Sigmoid colon (tissue), 7 donors: ENCODE measurements at places on chromosomes 3 and 15.

DNA sequence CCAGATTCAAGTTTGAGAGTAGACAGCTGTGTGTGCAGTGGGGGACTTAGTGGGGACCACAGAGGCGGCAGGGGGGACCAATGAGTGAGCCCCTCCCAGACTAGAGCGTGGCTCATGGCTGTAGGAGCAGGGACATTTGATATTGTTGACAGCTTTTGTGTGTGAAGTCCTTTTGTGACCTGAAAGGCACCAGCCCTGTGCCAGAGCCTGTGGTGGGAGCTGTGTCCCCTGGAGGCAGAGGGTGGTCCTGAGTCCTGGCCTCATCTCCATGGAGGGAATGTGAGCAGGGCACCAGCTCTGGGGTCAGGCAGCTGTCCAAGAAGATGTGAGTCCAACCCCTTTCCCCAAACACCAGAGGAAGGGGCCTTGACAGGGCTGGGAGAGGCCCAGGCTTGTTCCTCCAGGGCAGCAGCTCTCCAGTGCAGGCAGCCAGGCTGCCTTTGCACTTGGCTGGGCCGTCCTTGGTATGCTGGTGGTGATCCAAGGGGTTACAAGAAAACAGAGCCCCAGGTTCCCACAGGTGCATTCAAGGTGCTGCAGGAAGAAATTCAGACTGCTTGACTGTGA is 10.1 kb upstream of the C3orf22 start:
- H3K4me1 ChIP-seq = no peaks in the 10 kb centered on the region
- H3K4me3 ChIP-seq = no peak overlapping the region
- DNase-seq = no peak
- H3K27ac ChIP-seq = no peak overlapping the region
- H3K36me3 ChIP-seq = no peaks in the 10 kb centered on the region

- H3K27me3 ChIP-seq = no peaks in the 10 kb centered on the region
- peaks cover 7% of the 10 kb centered on the region for H3K4me1 ChIP-seq
- H3K4me3 ChIP-seq = no peak overlapping the region
These were observed 8.4 kb downstream of the MYO1E start for GRCh38 chr15:59364248-59364647.

- no peak overlapping the region for H3K4me3 ChIP-seq
- H3K27ac ChIP-seq = peak overlapping the region; percentile 87
- peak; percentile 98 for DNase-seq
- no peaks in the 10 kb centered on the region for H3K27me3 ChIP-seq
These were observed 36.3 kb downstream of the ESYT3 start for GRCh38 chr3:138470687-138471086.

- peaks cover 14% of the 10 kb centered on the region for H3K4me1 ChIP-seq
- H3K27me3 ChIP-seq = no peaks in the 10 kb centered on the region
- H3K36me3 ChIP-seq = no peaks in the 10 kb centered on the region
- H3K27ac ChIP-seq = no peak overlapping the region
- H3K4me3 ChIP-seq = no peak overlapping the region
- no peak for DNase-seq
These were observed 3.9 kb upstream of the DNAJA4 start for GRCh38 chr15:78260489-78260888.

DNA sequence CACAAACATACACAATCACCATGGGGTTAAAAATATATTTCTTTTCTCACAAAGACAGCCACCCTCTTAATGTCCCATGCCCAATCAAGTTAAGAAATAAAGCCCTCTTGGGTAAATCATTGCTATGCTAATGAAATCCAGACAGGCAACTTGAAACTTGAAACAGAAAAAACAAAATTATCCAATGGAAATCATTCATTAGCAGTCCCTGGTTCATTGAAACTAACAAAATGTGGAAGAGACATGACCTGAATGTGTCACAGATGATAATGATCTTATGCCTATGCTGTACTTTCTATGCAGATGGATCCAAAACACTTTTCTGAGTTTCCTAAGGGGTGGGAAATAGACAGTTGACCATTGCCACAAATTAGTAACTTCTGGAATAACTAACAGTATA is 983.7 kb downstream of the MCTP2 start:
- no peak overlapping the region for H3K4me3 ChIP-seq
- H3K36me3 ChIP-seq = no peaks in the 10 kb centered on the region
- DNase-seq = no peak
- H3K27ac ChIP-seq = no peak overlapping the region
- no peaks in the 10 kb centered on the region for H3K4me1 ChIP-seq
- no peaks in the 10 kb centered on the region for H3K27me3 ChIP-seq

DNA sequence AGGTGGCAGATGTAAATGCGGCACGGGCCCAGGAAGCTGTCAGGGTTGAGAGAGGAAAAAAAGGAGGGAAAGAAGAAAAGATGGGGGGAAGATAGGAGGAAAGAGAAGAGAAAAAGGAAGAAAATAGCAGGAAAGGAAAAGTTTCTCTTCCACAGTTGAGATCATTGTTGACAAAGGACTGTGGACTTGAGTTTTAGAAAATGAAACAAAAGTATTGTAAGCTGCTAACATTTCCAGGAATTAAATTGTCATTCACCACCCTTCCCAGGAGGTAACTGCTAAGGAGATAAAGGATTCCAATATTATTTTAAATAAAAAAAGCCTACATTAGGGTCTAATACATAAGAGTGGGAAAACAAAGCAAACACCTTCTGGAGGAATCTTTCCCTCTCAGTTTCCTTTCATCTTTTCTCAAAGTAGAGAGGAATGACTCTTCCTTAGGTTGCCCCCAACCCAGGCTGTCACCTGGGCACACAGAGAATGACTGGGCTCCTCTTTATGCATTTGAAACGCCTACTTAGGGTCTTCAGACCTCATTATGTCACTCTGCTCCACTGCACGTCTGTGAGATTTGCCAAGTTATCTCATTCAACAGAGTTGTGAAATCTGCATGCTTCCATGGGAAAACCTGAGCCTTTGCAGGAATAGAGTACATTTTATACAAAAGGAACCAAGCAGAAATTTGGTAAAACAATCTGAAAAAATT is 194.0 kb downstream of the TNIK start:
- DNase-seq = no peak
- H3K4me1 ChIP-seq = peaks cover 15% of the 10 kb centered on the region
- no peaks in the 10 kb centered on the region for H3K36me3 ChIP-seq
- no peaks in the 10 kb centered on the region for H3K27me3 ChIP-seq
- no peak overlapping the region for H3K4me3 ChIP-seq

DNA sequence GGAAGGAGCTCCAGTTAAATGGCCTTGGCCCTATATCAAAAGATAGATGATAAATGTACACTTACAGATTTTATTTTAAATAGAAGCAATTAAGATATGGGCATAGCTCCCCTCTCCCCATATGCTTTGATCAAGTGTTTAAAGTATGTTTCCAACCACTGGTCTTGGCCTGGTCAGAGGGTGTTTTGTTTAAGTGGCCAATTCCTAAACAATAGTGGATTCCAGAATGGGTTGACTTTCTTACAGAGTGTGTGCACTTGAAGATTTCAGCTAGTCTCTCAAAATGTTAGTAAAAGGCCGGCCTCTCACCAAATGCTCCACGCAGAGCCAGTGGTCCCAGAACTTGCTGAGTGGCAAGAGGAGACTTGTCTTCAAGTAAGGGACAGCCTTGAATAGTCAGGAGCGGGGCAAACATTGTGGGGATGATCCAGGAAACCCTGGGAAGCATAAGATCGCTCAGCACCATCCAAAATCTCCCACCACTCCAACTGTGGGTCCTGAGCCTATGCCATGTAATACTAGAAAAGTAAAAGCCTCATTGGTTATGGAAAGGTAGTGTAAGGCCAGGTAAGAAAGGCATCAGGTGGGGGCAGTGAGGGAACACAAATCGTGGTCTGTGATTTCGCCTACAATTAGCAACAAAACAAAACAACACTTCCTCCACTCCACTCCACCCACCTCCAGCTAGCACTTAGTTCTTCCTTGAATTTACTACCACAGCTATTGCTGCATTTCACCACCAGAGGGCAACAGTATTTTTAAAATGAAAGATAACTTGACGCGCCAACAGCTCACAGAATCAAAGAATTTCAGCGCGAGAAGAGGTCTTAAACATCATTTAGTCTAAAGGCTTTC is 4.8 kb downstream of the RARRES1 start:
- DNase-seq = peak; percentile 75
- H3K27ac ChIP-seq = peak overlapping the region; percentile 40
- no peaks in the 10 kb centered on the region for H3K27me3 ChIP-seq
- H3K4me1 ChIP-seq = peaks cover 73% of the 10 kb centered on the region
- no peaks in the 10 kb centered on the region for H3K36me3 ChIP-seq
- no peak overlapping the region for H3K4me3 ChIP-seq

GRCh38 chr3:62361261-62361660 is 12.1 kb downstream of the FEZF2 start:
- H3K27ac ChIP-seq = no peak overlapping the region
- no peak overlapping the region for H3K4me3 ChIP-seq
- no peaks in the 10 kb centered on the region for H3K4me1 ChIP-seq
- no peaks in the 10 kb centered on the region for H3K36me3 ChIP-seq
- DNase-seq = no peak
- H3K27me3 ChIP-seq = no peaks in the 10 kb centered on the region

DNA sequence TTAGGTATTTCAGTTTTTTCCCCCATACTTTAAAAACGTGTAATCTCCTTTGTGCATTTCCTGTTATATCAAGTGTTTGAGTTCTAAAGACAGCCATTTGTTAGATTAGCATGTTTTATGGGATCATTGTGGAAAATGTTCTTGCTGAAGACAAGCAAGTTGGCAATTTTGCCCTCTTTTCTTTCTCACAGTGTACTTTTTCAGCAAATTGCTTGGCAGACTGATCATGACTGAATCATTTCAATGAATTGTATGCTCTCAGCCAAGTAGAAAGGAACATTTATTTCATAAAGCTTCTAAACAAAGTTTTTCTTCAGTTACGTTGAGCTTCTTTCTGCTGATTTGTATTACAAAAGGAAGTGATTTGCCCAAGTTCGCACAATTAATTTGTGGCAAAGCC is 51.6 kb downstream of the ATG7 start:
- H3K4me3 ChIP-seq = no peak overlapping the region
- no peaks in the 10 kb centered on the region for H3K27me3 ChIP-seq
- H3K27ac ChIP-seq = peak overlapping the region; percentile 35
- no peak for DNase-seq
- no peaks in the 10 kb centered on the region for H3K4me1 ChIP-seq
- H3K36me3 ChIP-seq = no peaks in the 10 kb centered on the region

GRCh38 chr3:155497930-155498647 is 204.6 kb upstream of the STRIT1 start:
- no peak overlapping the region for H3K4me3 ChIP-seq
- no peaks in the 10 kb centered on the region for H3K4me1 ChIP-seq
- H3K27ac ChIP-seq = no peak overlapping the region
- DNase-seq = no peak

DNA sequence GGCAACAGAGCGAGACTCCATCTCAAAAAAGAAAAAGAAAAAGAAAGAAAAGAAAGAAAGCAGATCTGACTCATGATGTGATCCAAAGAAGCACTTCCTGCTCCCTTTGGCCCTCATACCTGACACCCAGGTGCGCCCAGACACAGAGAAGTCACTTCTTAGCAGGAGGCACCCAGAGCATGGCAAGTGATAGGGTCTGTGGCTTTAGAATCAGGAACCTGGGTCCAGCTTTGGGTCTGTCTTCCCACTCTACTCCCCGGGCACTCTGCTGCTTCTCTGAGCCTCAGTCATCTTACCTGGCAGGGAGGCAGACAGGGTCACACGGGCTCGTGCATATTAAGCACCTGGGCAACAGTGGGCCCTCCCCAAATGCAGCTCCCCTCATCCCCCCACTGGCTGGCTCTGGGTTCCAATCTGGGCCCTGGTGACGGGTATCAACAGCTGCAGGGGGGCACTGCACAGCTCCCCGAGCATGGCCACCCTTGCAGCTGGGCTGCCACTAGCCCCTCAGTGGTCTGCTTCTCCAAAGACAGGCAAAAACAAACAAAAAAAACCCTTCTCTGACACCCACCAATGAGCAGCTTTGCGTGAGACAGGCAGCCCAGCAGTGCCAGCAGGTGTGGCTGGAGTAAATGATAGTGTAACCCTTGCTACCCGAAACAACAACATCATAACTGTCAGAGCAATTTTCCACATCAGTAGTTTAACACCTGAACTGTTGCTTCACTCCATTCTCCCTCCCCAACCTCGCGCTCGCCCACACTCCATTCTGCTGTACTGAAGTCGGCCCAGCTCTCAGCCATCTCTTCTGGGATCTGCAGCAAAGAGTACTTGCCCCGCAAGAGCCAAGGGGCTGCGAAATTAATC is 99.8 kb downstream of the MEGF11 start:
- H3K4me3 ChIP-seq = no peak overlapping the region
- H3K36me3 ChIP-seq = no peaks in the 10 kb centered on the region
- no peaks in the 10 kb centered on the region for H3K4me1 ChIP-seq

DNA sequence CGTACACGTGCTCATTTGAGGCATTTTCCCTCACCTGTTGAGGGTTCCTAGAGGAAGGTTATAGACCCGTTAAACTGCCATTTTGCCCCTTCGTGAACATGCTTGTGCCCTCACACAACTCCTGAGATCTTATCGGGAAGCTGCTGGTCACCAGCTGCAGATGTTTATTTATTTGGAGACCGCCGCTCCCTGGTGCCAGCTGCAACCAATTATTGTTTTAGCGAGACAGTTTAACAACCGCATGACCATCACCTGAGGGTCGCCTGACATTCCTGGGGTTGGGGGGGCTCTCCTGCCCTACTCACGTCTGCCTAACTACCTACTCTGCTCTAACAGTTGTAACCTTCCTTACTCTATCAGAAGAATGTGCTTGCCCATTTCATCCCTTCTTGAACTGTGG is 292.5 kb downstream of the MCTP2 start:
- no peak overlapping the region for H3K27ac ChIP-seq
- no peaks in the 10 kb centered on the region for H3K4me1 ChIP-seq
- H3K4me3 ChIP-seq = no peak overlapping the region
- H3K27me3 ChIP-seq = no peaks in the 10 kb centered on the region
- H3K36me3 ChIP-seq = no peaks in the 10 kb centered on the region

DNA sequence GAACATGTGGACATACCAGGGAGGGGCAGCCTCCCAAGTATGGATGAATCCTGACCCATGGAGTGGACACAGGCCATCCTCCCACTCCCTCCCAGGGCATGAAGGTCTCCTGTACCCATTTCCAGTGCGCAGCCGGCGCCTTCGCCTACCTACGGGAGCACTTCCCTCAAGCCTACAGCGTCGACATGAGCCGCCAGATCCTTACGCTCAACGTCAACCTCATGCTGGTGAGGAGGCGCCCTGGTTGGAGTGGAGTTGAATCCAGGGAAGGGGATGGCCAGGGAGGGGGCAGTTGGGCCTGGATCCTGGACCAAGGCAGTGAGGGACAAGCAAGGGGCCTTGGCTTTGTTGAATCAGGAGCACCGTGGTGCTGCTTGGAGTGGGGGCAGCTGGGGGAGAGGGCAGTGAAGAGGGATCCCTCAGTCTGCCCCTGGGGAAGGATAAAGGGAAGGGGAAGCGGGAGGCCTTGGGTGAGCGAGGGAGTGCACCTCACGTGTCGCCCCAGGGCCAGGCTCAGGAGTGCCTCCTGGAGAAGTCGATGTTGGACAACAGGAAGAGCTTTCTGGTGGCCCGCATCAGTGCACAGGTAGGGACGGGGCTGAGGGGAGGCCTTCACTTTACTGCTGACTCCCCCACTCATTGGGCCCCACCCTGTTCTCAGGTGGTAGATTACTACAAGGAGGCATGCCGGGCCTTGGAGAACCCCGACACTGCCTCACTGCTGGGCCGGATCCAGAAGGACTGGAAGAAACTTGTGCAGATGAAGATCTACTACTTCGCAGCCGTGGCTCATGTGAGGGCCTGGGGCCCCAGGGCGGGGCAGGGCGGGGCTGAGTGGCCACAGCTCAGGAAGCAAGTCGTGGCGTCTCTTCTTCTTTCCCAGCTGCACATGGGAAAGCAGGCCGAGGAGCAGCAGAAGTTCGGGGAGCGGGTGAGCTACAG is 25.3 kb downstream of the PTPN23 start:
- no peak overlapping the region for H3K4me3 ChIP-seq
- no peaks in the 10 kb centered on the region for H3K27me3 ChIP-seq
- peaks cover 36% of the 10 kb centered on the region for H3K36me3 ChIP-seq
- no peak for DNase-seq
- H3K4me1 ChIP-seq = no peaks in the 10 kb centered on the region
- peak overlapping the region; percentile 66 for H3K27ac ChIP-seq
